Fibroblast of lung (primary cell): ENCODE measurements at places on chromosomes 6 and 20. TPM values are rescaled to one million over a fixed set of nuclear protein-coding genes. Genes with fewer than 3 reads are reported as not detected.

DNA sequence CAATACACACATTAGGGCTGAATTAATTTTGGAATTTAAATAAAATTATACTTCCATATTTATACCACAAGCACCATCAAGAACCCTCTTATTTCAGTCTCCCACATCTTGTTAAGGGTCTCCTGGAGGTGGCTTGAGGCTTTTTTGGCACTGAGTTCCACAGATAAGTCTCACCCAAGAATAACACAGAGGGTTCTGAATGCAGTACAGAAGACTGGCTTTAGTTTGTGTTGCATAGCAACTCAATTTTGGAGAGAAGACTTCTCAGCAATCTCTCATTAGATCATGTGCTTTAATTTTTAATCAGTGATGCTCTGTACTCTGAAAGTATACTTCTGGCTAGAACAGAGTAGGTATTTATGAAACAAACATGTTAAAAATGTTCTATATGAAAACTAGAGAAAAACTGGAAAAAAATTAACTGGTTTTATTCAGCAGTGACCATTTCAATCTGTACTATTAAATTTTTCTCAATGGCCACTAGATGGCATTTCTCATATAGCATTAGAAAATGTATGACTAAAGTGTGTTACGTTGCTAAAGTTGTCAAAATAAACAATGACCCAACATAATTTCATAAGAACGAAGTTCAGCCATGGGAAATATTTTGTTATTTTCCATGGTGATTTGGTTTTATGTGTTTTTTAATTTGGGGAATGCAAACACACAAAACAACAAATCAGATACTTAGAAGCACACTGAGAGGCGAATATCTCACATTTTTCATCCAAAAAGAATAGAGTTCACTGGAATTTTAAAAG is 32.7 kb upstream of the MAP7 start:
- peak; percentile 96 for DNase-seq

- no peak for DNase-seq
These were observed 102.9 kb upstream of the KCNG1 start for GRCh38 chr20:51125780-51126179.

GRCh38 chr6:21732731-21733130 is 139.2 kb downstream of the SOX4 start:
- no peak for DNase-seq

DNA sequence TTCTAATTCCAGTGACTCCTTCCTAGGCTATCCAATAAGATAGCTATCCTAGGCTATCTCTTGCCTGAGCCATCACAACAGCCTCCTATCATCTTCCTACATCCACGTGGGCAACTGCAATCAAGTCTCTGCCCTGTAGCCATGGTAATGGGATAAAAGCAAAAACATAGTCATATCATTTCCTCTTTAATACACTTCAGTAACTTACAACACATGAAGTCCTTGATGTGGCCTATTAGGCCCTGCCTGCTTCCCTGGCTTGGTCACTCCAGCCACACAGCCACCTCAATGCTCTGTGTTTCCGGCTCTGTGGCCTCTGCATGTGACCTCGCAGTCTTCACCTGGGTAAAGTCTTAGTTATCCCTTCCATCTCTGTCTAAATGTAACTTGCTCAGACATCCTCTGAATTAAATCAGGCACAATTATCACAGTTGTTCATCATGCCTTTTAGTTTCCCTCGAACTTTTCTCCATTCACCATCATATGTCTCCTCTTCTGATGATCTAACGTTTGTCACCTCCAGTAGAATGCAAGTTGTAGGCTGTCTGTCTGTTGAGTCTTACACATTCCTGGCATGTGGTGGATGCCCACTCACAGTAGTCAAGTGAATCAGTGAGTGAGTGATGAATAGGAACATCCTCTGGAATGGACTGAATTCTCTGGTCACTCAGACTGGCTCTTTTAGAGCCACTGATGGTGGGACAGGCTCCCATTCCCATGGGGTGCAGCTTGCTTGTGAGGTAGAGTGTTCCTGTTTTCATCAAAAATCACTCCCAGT is 229.4 kb downstream of the TBC1D7 start:
- no peak for DNase-seq

DNA sequence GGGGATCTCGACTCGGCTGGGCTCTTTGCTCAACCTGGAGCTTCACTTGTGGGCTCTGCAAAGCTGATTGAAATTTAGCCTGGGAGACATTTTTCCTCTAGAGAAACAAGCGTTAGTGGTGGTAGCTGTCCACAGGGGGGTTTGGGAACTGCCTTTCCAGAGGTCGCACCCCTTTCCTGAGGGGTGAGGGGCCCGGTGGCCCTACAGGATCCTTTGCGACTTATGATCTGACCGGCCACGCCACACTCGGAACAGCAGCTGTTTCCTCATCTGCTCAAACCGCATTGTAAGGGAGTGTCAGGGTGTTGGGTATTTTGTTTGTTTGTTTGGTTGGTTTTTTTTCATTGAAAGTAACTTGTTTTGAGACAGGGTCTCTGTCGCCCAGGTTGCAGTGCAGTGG is 21.0 kb downstream of the PNLDC1 start:
- no peak for DNase-seq

DNA sequence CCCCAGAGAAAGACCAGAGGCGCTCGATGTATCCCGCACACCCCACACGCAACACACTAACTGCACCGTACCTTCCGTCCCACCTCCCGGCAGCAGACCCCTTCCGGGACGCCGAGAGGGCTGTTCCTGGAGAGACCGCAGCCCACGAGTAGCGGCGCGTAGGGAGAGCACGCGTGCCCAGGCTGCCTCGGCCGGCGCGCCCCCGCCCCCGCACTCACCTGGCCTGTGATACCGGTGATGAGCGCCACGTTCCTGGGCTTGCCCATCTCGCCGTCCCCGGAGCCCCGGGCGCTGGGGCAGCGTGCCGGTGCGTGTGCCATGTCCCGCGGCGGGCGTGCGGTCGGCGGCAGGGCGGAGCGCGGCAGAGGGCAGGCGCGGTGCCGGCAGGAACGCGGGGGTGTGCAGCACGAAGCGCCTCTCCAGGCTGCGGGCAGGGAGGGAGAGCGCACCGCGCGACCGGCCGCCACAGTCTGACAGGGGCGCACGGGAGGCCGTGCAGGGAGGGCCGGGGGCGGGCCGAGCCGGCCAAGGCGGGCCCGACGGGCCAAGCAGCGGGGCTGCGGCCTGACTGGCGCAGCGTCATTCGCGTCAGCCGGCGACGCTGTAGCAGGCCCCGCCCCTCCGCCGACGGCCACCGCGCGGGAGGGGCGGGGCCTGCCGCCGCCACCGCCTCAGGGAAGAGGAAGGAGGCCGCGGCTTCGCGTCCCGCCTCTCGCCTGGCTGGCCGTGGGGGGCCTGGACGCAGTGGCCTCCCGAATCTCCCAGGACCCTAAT is at the start of gene GMDS:
Gene GMDS (minus strand): TSS at position 503 of the 774 bp plus-strand sequence.
- DNase-seq: peak; percentile 84

DNA sequence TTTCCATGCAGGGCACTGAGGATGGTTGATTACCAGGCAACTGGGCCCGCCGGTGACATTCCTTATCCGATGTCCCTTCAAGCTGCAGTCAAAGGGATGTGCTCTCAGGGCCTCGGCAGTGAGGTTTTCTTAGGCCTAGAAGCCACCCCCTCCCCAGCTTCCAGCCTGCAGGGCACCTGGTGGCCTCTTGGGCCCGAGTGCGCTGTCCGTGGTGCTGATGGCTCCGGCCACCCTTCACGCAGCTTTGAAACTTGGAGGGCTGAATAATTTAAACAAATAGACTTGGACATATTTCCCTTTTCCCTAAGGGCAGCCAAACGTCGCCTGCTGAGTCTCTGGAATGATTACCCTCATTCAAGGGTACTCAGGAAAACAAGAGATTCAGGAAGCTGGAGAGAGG is 8.9 kb upstream of the MLN start:
- DNase-seq: peak; percentile 51

DNA sequence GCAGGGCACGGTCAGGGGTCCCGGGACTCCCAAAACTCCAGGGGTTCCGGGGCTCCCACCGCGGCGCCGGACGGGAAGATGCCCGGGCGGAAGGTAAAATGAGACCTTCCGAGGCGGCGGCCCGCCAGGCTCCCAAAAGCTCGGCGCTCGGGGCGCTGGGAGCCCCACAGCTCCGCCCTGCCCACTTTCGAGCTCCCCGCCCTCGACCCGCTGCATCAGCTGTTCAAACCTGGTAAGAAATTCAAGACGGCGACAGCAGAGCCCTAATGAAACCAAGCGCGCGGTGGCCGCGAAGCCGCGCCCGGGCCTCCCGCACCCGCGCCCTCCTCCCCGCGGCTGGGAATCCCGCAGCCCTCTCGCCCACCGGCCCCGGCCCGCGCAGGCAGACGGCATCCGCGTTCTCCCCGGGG is 369 bp downstream of the SLC4A11 start:
- DNase-seq: no peak

- DNase-seq: peak; percentile 0
These were observed 1187.5 kb downstream of the HACE1 start for GRCh38 chr6:103672169-103672568.

- peak; percentile 30 for DNase-seq
These were observed 175.9 kb upstream of the SGK1 start for GRCh38 chr6:134493789-134494188.

The GHRH gene
- not detected in 2 replicates for total RNA-seq

The PPP1R18 gene
- total RNA-seq: 44.4 and 63.4 TPM in 2 replicates

The TRIM31 gene
- not detected in 2 replicates for total RNA-seq
